ENCODE measurements at places on chromosomes 3 and 15.

GRCh38 chr3:25542492-25543039, 114.5 kb downstream of the RARB start:
- no peak for DNase-seq

DNA sequence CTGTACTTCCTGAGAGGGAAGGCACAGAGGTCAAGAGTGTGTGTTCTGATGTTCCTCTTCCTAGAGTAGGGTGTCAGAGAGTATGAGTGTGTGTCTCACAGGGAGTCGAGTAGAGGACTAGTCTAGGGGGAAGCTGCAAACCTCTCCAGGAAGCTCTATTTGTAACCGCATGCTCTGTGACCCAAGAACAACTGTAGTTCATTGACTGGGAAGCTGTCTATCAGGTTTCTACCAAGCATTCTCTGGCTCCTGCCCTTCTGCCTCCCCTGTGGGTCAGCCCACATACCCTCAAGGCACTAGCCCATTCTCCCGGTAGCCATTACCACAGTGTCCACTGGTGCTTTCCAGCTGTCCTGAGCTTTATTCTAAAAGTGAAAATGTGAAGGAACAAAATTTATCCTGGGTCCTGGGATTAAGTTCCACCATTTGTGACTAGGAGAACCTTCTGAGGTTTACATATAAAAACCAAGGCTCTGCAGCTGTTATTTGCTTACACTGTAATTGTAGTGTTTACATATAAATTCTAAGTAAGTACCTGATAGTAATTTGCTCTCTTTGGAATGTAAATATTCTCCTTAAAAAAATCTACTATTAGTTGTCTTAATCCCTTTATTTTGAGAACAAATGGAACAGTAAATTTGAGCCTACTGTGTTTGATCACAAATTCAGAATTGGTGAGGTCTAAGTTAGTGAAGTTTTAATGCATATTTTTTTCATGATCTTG, 40.7 kb downstream of the MYRIP start:
- no peak for DNase-seq

- DNase-seq: no peak
Measured at GRCh38 chr15:84804005-84804900, 12.9 kb upstream of the ALPK3 start.

- no peak for DNase-seq
Measured at GRCh38 chr3:49630784-49631183, 43.4 kb upstream of the APEH start.

- DNase-seq: no peak
Measured at GRCh38 chr15:78076231-78077052, 1.1 kb downstream of the TBC1D2B start.

GRCh38 chr3:14691239-14691638, 16.3 kb downstream of the C3orf20 start:
- no peak for DNase-seq

DNA sequence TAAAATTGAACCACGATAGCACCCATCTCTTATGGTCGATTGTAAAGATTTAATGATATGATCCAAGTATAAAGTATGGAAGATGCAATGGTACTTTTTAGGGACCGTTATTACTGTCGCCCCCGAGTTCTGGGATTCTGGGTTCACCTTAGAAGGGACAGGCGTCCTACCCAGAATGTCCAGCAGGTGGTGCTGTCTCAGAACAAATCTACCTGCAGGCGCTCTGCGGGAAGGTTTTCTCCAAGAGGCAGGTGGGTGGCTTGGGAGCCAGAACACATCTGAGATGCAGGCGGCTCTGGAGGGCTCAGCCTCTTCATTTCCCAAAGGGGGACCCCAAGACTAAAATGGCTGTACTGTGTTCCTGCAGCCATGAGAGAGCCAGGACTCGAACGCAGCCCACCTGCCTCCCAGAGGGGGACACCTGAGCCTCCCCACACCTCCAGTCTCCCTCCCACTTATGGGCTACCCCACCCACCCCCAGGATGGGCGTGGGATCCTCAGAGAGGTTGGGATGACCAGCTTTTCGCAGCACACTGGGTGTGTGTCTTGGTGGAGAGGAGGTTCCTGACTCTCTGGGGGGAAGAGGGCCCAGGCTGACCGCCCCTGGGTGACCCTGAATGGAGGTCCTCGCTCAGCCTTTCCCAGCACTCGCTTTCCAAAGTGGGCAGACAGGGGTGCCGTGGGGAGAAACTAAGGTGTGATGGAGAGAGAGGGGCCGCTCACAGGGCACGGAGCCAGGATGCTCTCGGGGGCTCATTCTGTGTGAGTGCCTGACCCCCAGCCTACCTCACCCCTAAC, 28.1 kb upstream of the CORO2B start:
- peak; percentile 49 for DNase-seq

DNA sequence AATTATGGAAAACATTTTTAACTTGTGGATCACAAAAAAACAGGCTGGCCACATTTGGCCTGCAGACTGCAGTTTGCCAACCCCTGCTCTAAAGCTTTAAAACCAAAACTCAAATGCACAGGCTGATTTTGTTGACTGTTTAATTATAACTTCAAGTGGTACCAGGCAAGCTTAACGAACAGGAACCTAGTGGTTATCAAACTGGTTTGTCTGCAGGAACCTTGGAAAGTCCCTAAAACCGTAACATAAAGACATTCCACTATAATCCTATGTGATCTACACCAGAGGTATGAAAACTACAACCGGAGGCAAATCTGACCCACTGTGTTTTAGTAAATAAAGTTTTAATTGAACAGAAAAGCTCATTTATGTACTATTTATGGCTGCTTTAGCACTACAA, 52.4 kb downstream of the TBL1XR1 start:
- DNase-seq: peak; percentile 58

DNA sequence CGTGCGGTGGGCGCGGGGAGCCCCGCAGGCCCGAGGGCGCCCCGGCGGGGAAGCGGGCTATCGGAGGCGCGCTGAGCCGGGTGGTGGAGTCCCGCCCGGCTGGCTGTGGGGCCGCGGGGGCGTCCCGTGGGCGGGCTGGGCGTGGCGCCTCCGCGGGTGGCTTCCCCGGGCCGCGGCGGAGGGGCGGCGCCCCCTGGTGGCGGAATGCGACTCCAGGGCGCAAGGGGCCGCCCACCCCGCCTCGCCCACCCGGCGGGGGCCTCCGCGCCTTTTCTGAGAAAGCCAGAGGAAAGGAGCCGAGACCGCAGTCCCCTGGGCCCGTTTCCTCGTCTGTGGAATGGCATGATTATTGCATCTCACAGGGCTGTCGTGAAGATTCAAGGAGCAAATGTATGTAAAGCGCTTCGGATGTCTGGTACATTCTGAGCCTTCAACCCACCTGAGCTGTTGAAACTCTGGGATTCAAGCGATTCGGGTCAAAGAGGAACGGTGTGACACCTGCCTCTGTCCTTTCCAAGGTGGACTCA, 31.9 kb upstream of the RAB6B start:
- DNase-seq: peak; percentile 76

GRCh38 chr3:55692295-55692956, 205.3 kb upstream of the WNT5A start:
- DNase-seq: no peak

DNA sequence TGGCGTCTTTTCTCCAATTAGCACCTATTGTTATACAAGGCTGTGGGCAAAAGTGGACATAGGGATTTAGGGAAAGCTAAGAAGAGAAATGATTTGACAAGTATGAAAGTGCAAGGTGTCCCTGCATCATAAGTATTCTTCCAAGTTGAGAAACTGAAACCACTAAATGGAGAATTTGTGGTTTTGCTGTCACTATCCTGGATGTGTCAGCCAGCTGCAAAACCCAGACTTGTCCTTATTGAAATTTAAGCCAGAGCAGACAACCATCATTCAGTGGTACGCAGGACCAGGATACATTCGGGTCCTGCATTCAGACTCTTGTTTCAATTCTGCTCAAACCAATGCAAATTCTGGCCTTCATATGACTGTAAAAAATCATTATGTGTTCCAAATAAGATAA, 384.8 kb upstream of the TGFBR2 start:
- DNase-seq: no peak

DNA sequence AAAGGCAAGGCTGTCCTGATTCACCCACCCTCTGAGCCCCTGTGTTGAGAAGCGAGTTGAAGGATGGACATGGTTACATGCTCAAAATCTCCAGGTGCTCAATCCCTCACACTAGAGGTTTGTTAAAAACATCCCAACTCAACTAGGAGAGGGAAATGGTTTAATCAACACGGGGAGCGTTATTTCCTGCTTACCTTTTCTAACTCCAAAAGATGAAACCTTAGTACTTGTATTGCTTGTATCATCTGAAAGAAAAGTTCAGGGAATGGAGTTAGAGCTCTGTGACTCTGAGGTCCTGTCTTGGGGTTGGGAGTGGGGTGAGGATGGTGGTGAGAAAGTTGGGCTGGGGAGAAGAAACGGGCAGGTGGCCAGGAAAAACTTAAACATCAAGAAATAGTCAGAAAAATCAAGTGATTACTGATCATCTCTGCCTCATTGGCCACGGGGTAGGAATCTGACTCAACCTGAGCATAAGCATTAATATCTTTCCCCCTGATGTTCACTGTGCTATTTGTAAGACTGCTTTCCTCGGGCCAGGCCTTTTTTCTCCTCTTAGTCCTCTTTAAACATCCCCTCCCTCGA, 5.9 kb downstream of the MEIS2 start:
- DNase-seq: no peak

GRCh38 chr15:44810237-44810636, 73.9 kb downstream of the TRIM69 start:
- DNase-seq: no peak

DNA sequence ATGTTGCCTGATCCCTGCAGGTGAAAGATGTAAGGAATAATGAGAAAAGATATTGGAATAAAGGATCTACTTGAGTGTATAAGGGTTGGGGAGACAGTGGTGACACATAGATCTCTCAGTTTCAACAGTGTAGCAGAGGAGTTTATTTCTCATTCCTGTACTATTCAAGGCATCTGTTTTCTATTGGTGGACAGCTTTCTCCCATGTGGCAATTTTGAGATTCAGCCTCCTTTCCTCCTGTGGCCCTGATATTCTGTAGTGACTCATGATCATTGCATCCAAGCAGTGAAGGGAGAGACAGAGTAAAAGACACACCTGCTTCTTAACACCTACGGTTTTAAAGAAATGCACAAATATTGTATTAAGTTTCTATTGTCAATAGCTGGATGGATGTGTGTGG, 327.6 kb downstream of the GRM7 start:
- DNase-seq: no peak

GRCh38 chr3:160434071-160434470, 15.5 kb downstream of the TRIM59 start:
- DNase-seq: no peak

GRCh38 chr3:9441501-9442221, 44.2 kb downstream of the SETD5 start:
- DNase-seq: no peak

DNA sequence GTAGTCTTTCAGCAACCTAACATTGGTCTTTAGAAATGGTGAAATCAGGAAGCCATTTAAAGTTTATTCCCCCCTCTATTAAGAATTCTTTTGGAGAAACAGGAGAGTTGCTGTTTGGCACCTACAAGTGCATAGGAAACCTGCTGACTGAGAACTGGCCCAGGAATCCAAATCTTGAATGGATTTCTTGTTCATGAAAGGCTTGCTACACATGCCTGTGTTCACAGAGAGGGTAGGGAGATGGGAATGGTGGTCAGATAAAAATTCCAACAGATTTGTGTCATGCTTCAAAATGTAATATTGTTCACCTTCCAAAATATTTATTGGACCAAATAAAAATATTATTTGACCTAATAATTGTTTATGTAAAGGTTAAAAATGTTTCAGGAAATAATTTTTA, 24.2 kb upstream of the ZPLD1 start:
- DNase-seq: no peak

- no peak for DNase-seq
Measured at GRCh38 chr3:54822206-54822605, 105.7 kb downstream of the LRTM1 start.

- no peak for DNase-seq
Measured at GRCh38 chr3:146177519-146177918, 16.5 kb upstream of the PLOD2 start.

- no peak for DNase-seq
Measured at GRCh38 chr3:98897701-98898100, 3.8 kb downstream of the DCBLD2 start.

DNA sequence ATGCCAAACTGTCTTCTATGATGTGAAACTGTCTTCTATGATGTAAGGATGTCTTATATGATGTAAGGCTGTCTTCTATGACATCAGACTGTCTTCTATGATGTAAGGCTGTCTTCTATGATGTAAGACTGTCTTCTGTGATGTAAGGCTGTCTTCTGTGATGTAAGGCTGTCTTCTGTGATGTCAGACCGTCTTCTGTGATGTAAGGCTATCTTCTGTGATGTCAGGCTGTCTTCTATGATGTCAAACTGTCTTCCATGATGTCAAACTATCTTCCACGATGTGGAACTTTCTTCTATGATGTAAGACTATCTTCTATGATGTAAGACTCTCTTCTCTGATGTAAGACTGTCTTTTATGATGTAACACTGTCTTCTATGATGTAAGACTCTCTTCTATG, 27.9 kb downstream of the MGLL start:
- no peak for DNase-seq

- no peak for DNase-seq
Measured at GRCh38 chr3:41362638-41363559, 163.6 kb downstream of the CTNNB1 start.

GRCh38 chr15:62958528-62959363, 83.8 kb upstream of the TPM1 start:
- no peak for DNase-seq

GRCh38 chr3:9897408-9898372, 5.0 kb upstream of the IL17RE start:
- DNase-seq: no peak

DNA sequence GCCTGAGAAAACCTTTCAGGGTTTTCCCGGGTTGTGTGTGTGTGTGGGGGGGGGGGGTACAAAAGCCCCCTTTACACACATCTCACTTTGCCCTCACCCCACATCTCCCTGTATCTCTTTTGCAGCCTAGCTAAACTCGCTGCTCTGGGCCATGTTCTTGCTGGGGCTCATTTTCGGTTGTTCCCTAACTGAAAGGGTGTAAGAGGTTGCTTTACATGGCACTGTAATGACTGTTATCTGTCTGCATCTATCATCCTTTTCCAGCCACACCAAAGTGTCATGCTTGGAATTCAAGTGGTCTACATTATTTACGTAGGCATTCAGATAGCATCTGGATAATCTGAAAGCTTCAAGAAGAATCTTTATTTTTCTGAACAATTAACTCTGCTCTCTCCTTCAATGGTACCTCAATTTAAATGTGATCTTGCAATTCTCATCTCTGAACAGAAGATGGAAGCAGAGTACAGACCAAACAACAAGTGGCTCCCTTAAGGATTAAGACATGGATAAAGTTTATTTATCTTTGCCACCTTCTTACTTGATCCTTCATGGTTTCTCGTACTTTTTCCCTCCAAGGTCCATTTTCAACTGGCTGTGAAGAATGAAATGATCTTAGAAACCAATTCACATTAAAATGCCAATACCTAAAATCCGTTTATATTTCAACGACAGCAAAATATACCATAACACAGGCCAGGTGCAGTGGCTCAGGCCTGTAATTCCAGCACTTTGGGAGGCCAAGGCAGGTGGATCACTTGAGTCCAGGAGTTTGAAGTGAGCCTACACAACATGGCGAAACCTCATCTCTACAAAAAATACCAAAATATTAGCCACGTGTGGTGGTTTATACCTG, 34.9 kb downstream of the DCLK3 start:
- peak; percentile 15 for DNase-seq

All from CD4-positive, alpha-beta memory T cell (primary cell).